ENCODE measurements at places on chromosomes 4 and X.

DNA sequence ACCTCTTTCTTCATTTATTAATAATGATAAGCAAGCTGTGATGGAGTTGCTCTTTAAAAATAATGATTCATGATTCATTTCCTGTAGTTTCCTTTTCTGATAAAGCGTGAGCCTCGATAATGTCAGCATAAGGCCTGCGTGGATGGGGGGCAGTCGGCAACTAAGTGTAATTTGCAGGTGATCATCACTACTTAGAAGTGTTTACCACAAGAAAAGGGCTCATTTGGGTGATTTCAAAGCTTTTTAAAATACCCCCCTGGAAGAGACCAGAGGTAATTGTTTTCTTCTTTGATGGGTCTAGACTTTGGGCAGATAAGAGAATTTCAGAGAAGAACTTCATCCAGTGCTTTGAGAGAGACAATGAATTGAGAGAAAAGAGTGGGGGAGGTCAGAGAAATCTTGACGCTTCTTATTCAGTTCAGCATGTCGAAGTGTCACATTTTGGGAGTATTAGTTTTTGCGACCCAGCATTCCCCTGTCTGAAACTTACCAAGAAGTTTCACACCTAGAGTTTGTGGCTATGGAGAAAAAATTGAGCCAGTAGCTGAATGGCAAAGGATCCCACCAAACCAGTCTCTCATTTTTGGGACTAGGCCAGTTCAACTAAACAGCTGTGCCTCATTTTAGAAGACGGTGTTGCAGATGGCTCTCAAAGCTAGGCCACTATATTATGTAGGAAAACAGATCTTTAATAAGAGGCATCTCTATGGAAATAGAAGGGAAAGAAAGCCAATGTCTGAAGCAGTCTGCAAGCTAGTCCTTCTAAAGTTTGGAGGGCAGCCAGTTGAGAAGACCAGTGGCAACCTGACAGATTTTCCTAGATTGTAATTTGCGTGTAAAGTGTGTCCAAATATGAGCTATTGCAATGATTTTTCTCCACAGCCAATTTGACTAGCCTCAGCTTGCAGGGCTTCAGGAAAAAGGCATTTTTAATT is 171.0 kb upstream of the PPP1R2C start:
- no peak for DNase-seq

DNA sequence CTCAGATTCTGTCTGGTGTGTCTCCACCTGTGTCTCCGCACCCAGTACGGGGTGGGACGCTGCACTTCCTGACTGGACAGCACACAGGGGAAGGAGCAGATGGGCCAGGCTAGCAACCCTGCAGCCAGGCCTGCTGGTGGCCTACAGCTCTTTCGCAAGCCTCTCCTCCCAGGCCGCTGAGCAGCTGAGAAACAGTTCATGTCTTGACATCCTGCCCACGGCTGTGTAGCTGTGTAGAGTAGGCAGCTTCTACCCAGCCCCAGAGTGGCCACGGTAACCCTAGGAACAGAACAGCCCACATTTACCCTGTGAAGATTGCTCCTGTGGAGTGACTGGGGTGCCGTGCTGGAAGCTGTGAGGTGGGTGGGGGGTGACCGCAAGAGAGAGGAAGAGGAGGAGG is 38.9 kb downstream of the CCNQ start:
- no peak for DNase-seq

GRCh38 chr4:38822748-38823303 is 18.2 kb upstream of the TLR1 start:
- no peak for DNase-seq

DNA sequence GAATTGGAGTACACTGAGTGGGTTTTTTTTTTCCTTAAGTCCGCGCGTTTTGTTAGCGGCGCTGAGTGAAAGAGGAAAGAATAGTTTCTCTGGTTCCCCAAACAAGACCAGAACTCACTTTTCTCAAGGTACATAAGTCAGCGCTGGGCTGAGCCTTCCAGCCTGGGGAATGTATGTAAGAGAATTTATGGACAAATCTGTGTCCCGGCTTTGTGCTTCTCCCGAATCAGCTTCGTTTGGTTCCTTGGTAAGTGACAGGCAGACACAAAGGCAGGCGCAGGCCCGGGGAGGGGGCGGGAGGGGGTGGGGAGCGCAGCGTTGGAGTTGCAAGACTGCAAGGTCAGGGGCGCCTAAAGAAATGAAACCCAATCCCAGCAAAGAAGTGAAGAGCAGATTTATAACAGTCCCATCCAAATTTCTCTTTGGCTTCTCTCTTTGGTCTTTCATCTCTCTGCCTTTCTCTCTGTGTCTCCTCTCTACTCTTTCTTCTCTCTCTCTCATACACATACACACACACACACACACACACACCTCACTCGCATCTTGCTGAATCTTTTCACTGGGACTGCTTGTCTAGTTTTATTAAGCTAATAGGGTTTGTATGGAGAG is 981 bp downstream of the TET2 start:
- DNase-seq = peak; percentile 30

- DNase-seq = no peak
Observed at GRCh38 chr4:55635282-55635681, 816 bp downstream of the NMU start.

DNA sequence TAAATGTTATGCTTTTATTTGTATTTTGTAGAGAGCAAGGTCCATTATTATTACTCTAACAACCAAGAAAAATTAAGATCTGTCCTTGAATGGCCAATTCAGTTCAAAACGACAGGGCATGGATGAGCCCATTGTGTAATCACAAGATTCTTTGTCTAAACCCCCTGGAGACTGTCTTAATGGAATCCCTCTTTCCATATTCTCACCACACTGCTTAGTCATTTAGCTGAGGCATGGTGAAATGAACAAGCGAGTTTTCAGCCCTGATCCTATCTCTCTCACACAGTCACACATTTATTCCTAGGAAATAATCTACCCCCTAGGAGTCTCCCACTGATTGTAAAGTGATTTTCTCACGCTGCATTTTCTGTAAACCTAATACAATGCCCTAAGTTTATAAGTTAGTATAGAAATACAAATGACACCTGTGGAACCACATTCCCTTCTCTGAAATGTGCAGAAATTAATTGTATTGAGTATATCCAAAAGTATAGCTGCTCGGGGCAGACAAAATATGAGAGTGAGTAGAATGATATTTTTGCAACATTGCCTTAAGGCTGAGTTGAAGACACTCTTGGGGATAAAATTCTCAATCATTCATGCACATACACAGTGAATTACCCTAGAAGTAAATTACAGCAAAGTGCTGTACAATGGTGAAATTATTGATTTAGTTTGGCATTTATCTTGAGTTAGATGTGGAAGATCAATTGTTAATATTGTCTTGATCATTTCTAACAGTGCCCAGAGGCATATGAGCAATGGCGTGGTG is 119.7 kb upstream of the PCDH7 start:
- no peak for DNase-seq

GRCh38 chrX:151505796-151506195 is 57.7 kb upstream of the PASD1 start:
- DNase-seq = no peak

DNA sequence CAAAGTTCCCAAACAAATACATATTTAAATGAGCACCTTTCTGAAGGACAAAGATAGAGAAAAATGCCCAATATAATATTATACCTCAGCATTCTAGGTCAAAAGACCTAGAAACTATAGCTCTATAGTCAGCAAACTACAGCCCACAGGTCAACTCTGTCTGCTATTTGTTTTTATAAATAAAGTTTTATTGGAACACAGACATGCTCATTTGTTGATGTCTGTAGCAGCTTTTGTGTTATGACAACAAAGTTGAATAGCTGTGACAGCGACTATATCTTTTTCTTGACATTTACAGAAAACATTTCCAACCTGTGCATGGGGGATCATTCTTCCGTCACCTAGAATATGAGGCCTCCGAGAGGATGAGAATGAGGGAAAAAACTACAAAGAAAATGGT is 48.7 kb upstream of the WDR19 start:
- no peak for DNase-seq

DNA sequence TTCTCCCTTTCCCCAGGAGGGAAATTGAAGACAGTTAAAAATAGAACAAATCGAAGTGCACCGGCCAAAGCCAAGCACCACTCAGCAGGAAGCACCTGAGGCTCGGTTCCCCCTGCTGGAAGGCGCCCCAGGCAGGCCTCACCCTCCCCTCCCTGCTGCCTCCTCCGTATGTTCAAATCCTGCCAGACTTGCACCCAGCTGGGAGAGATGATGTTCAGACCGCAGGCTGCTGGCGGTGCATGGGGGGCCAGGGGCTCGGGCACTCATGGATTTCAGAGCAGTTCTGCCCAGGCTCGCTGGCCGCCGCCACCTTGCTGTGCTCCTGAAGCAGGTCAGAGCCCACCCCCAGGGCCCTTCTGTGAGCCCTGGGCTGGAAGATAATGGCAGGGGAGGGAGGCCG is 91.4 kb downstream of the DCTD start:
- no peak for DNase-seq

DNA sequence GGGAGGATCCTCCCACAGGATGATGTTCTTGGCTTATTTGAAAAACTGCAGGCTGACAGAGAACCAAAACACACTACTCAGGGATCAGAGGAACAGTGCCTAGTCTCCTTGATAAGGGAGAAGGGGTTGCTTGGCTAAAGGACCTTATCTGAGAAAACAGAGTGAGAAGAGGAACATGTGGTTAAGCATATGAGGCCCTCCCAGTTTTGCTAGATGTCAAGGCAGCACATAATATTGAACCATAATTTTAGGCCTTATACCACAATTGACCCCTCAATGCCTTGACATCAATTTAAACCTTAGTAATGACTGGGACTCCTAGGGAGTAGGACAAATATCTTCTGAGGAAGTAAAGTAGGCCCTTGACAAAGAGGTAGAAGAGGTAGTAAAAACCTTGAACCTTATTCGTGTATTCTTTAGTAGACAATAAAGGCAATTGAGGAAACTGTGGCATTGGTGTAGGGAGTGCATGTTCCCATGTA is 79.3 kb downstream of the TEX13C start:
- DNase-seq = no peak

DNA sequence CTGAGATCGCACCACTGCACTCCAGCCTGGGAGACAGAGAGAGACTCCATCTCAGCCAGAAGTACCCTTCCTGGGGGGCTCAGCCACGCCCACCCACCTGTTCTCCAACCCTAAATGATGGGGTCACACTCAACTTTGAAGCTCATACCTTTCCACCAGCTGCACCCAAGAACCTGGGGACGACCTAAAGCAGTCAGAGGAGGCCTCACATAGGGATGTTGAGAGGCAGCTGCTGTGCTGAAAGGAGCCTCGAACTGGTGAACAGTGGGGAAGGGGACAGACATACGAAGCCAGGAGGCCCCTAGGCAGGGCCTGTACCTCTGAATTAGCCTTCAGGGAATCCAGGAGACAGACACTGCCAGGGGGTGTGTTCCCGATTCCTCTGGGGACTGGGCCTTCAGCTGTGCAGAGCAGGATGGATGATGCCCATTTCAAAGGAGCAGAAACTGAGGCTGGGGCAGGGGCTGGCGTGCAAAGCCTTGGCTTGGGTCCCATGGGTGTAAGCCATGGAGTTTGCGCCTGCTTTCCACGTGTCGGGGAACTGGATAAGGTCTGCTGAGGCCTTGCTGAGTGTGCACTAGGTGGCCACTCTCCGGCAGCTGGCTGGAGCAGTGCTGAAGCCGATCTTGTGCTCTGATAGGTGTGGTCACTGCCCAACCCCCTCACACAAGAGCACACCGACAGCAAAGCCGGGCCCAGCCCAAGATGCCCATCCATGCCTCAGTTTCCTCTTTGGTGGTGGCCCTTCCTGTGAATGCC is 130.8 kb downstream of the CPZ start:
- no peak for DNase-seq

DNA sequence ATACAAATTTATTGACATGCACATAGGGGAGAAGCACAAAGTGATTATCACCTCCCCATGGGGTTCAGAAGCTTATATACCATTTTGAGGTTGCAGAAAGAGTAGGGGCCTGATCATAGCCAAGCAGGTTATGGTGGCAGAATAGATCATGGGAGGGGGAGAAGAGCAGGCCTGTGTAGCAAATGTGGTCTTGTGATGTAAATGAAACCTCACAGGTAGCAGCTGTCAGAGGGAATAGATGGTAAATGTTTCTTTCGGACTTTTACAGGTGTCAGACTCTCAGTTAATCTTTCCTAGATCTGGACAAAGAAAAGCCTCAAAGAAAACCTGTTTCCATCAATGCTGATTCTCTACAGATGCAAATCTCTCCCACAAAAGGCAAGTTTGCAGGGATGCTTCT is 84.4 kb downstream of the CFAP299 start:
- DNase-seq = no peak

DNA sequence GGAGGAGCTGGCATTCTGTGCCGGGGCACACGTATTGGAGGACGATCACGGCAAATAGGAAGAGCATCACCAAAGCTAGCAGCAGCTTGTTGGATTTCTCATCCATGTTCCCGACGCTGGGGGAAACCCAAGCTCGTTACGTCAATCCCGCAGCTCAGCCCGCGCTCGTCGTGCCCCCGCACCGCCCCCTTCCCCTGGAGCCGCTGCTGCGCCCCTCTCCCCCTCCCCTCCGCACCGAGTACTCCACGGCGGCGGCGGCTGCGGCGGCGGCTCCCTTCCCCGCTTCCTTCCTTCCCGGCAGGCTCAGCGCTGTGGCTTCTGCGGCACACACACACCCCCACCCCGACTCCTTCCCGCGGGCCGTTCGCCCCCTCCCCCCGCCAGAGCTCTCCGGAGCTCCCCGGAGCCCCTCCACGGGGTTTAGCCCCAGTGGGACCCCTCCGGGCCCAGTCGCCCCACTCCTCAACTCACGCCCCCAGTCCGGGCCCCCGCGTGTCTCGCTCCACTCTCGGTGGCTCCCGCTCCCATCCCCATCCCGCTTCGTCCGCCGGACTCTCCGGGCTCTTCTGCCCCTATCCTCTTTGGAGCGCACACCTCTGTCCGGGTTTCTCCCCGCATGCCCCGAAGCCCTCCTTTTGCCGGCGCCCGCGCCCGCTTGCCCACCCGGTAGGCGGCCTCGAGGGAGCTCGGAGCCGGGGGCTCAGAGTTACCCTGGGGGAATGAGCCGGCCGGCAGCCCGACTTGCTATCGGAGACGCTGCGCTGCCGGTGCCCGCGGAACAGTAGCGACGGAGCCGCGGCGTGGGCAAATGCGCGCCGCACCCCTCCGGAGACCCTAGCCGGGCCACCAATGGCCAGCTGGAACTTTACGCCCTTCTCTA is 978 bp downstream of the HS6ST2 start:
- DNase-seq = no peak

GRCh38 chr4:168928346-168928745 is 81.7 kb downstream of the CBR4 start:
- no peak for DNase-seq

GRCh38 chr4:131499141-131499873 is 1649.8 kb upstream of the PCDH10 start:
- no peak for DNase-seq

DNA sequence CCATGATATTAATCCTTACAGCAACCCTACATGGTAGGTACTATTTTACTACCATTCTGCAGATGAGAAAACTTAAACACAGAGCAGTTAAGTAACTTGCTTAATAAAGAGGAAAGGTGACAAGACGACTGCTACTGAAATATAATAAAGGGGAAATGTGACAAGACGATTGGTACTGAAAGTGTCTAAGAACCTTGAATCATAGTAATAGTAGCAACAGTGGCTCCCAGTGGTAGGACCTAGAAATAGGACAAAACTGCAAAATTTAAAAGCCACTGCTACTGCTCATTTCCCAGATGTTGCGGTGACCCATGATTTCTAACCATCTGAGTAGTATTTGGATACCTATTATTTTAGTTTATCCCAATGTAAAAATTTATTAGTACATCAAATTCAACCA is 89.5 kb downstream of the TASL start:
- peak; percentile 16 for DNase-seq
